ENCODE measurements at places on chromosomes 13 and 19.

DNA sequence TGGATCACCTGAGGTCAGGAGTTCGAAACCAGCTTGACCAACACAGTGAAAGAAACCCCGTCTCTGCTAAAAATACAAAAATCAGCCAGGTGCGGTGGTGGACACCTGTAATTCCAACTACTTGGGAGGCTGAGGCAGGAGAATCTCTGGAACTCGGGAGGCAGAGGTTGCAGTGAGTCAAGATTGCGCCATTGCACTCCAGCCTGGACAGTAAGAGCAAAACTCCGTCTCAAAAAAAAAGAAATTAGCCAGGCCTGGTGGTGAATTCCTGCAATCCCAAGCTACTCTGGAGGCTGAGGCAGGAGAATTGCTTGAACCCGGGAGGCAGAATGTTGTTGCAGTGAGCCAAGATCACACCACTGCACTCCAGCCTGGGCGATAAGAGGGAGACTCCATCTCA, 12.2 kb upstream of the FBXW9 start:
- DNase-seq, result no peak

GRCh38 chr13:113637262-113638160, 20.5 kb downstream of the ATP4B start:
- DNase-seq, result no peak

GRCh38 chr19:19120308-19121231, 17.7 kb downstream of the TMEM161A start:
- no peak for DNase-seq

GRCh38 chr13:31209172-31209840, 9.5 kb downstream of the B3GLCT start:
- DNase-seq, result no peak

- DNase-seq, result no peak
Observed at GRCh38 chr19:9407827-9408226, 27.5 kb downstream of the ZNF266 start.

DNA sequence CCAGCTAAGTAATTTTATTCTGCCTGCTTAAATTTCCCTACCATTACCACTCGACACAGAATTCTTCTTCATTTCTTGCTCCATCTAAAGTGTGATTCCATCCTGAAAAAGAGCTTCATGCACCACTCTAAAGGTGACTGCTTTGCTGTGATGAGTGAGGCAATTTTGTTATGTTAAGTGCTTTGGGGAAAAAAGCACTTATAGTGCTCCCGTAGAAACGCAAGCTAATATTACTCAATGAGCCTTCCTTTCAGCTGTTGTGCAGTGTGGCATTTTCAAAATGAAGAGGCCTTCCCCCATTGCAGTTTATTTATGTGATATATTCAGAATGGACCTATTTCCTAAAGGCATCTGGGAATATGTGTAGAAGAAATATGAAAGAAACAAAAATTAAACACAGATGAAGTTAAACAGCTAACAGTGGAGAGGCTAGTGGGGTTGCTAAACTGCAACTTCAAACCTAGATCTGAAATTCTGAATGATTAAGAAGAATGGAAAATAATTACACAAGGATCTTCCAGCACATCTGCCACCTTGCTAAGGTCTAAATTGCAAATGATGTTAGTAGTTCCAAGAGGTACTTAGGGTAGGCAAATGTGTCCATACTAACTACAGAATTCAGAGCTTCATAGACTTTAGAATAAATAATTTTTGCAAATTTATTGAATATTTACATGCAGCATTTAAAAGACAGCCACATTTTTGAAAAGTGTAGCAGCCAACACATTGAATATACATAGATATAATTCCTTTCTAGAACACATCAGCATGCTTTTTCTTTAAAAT, 211.7 kb downstream of the DCT start:
- no peak for DNase-seq

- DNase-seq, result no peak
Observed at GRCh38 chr19:28990522-28990921, 222.4 kb downstream of the UQCRFS1 start.

Measured in thoracic aorta (tissue), 2 donors.